GM23248 (cell line): ENCODE measurements at places on chromosomes 3 and 15.

DNA sequence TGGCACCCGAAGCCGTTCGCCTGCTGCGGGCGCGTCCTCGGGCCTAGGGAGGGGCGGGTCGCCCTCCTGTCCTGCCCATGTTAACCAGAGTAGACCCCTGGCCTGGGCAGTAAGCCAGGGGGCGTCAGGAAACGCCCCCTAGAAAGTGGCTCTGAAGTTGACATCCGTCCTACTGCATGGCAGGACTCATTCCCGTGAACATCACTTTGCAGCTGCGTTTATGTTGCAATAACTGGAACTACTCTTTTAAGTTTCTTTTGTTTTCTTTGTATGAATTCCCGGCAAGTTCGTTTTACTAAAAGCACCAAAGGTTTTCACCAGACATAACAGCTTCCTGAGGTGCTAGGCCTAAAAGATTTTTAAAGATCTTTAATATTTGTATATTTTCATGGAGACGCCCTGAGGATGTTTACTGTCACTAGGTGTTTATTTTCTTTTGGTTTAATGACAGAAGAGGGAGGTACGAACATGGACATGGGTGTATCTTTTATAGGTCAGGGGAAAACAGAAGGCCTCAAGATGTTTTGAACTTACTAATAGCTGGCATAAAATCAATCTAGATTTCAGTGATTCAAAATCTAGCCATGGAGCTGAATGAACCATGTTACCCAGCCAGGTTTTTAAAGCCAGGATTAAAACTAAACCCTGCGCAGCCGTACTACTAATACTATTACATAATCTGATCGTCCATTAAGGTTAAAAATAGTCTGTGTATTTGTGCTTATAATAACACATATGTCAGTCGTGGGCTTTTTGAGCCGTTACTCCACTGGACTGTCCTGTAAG lies 1.0 kb downstream of the C15orf61 start:
- peak; percentile 86 for DNase-seq

- no peak for DNase-seq
These were observed 17.1 kb upstream of the TPM1 start for GRCh38 chr15:63025460-63025859.

DNA sequence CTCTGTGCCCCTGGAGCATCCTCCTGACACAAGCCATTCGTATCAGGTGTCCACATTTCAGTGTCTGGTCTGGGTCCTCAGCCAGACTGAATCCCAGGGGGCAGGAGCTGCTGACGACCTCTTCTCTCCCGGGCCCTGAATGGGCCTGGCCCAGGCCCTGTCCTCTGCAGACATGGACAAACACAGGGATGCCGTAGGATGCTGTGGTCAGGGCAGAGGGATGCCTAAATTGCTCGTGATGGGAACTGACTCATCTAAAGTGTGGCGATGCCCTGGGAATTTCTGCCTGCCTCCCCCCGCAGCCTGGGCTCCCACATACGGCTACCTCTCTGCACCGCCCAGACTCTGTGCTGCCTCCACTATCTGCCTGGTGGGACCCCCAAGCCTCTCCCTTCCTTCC lies 58.5 kb upstream of the CTSH start:
- peak; percentile 38 for DNase-seq

GRCh38 chr3:106943071-106943470 lies 434.2 kb upstream of the CCDC54 start:
- DNase-seq, result peak; percentile 43

- DNase-seq, result no peak
These were observed 33.7 kb downstream of the FBLN2 start for GRCh38 chr3:13582366-13583250.

GRCh38 chr3:15667484-15667883 lies 65.9 kb downstream of the BTD start:
- DNase-seq, result no peak

DNA sequence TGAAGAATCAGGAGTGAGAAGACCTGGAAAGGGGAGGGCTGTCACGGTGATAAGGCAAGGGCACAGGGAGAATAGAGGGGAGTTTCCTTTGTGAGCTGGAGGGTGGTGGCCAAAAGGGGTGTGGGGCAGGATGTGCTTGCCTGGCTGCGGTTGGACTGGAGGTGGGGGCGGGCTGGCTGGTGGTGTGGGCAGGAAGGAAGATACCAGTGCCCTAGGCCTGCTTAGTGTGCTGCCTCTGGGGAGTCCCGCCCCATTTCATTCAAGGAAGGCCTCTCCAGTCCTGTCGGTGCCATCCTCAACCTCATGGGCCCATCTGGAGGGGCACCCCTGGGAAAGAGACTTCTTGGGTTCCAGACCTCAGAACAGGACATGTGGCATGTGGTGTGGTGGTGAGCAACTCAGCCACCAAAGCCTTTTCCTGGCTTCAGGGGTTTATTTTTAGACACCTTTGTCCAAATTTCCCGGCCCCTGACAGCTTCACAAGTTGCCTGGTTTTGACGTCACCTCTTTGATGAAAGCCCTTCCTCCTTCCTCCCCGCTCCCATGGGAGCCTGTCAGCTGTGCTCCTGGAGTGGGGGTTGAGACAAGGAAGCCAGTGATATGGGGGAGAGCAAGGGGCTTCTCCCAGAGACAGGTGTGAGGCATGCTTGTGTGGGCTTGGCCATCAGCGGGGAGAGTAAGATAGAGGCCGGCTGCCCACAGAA lies 15.6 kb downstream of the TEX264 start:
- DNase-seq, result peak; percentile 59

- DNase-seq, result peak; percentile 65
These were observed 6.0 kb downstream of the HEMK1 start for GRCh38 chr3:50575372-50575771.

- DNase-seq, result peak; percentile 1
These were observed 600.3 kb downstream of the OTOL1 start for GRCh38 chr3:162096874-162097273.
